Pancreas (tissue), 10 donors: ENCODE measurements at places on chromosomes 2 and 18. TPM values are rescaled to one million over a fixed set of nuclear protein-coding genes. Genes with fewer than 3 reads are reported as not detected.

RGPD4 gene
- total RNA-seq = 0.05 TPM

GRCh38 chr2:17271416-17271815 is 246.8 kb downstream of the RAD51AP2 start:
- no peak for DNase-seq

- DNase-seq = no peak
Observed at GRCh38 chr2:10279946-10280463, 22.7 kb upstream of the HPCAL1 start.

DNA sequence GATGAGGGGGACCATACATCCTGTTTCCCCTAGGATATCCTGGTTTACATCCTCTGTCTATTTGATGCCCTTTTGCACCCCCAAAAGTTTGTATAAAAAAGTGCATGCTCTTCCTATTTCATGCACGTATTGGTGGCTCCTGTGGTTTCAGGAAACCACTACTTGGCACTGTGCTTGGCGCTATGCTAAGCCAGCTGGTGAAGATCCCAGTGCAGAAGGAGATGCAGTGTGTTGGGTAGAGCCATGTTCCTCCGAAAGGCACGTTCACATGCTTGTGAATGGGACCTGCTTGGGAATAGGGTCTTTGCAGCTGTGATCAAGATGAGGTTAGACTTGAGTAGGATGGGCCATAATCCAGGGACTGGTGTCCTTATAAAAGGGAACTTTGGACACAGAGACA is 419.7 kb downstream of the GALR1 start:
- DNase-seq = no peak

DNA sequence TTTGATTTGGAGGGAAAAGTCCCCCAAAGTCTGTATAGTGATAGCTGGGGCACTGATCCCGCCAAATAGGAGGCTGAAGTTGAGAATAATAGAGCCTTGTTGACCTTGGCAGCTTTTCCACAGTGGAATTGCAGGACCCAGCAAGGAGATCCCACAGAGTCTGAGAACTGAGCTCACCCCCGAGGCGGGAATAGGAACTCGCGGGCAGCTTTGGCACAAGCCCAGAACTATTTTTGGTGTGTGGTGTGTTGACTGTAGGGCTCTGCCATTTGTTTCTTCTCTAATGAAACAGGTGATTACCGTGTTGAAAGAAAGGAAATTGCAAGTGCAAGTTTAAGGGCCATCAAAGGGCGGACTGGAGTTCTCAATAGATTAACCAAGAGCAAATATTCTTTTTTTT is 34.0 kb downstream of the SH3RF3 start:
- no peak for DNase-seq

GRCh38 chr2:201433394-201433995 is 17.8 kb downstream of the TRAK2 start:
- DNase-seq = no peak

- DNase-seq = no peak
Observed at GRCh38 chr2:30150786-30151185, 4.0 kb downstream of the YPEL5 start.

DNA sequence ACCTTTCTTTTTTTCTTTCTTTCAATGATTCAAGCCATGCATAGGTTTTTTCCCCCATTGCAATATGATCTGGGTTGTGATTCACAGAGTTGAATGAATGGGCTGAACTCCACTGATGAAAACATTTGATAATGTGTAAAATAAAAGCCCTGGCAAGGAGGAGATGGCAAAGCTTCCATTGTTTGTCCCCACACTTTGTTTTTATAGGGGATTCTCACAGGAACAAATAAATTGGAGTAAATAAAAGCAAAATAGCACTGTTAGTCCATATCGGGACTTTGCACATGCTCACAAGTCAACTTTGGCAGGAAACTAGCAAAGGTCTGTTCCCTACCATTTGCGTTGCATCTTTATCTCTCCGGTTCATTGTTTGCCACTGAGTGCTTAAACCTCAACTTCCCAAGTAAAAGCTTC is 55.7 kb downstream of the MEIS1 start:
- no peak for DNase-seq

- DNase-seq = peak; percentile 30
Observed at GRCh38 chr2:152635635-152636298, 81.5 kb downstream of the PRPF40A start.

GRCh38 chr2:187906021-187906420 is 351.8 kb upstream of the TFPI start:
- DNase-seq = no peak

- DNase-seq = no peak
Observed at GRCh38 chr2:118014492-118014824, 588 bp upstream of the CCDC93 start.

DNA sequence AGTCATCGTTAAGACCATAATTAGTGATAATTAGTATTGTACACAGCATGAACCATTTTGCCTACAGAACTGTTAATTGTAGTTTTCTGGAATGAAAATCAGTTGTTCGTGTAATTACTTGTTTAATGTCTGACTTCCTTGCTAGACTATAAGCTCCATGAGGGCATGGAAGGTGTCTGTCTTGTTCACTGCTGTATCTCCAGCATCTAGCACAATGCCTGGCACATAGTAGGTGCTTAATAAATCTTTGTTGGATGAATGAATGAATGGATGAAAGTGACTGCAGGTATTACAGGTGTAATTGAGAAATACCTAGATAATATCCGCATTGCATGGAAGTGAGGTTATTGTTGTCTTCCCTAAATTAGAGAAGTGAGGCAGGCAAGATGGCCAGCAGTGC is 21.8 kb downstream of the C2orf74 start:
- DNase-seq = no peak

ZSWIM2 gene
- not detected for total RNA-seq

GRCh38 chr2:221304916-221305315 is 267.2 kb downstream of the EPHA4 start:
- DNase-seq = no peak
